ENCODE measurements at places on chromosomes 1 and 21.

GRCh38 chr21:42591170-42591869, 62.1 kb upstream of the PDE9A start:
- no peak for DNase-seq

- peak; percentile 92 for DNase-seq
These were observed at the start of the genes PIGP and TTC3 for GRCh38 chr21:37072988-37073416. TSS of gene PIGP (minus strand) at chr21:37073071. CDS start at chr21:37072515, 556 bp downstream. TSS of gene TTC3 (plus strand) at chr21:37073254. CDS start at chr21:37087258, 14,004 bp downstream.

- DNase-seq: peak; percentile 50
These were observed 642 bp downstream of the HCRTR1 start for GRCh38 chr1:31617916-31618746.

GRCh38 chr1:2796890-2797740, 4.4 kb downstream of the TTC34 start:
- no peak for DNase-seq

DNA sequence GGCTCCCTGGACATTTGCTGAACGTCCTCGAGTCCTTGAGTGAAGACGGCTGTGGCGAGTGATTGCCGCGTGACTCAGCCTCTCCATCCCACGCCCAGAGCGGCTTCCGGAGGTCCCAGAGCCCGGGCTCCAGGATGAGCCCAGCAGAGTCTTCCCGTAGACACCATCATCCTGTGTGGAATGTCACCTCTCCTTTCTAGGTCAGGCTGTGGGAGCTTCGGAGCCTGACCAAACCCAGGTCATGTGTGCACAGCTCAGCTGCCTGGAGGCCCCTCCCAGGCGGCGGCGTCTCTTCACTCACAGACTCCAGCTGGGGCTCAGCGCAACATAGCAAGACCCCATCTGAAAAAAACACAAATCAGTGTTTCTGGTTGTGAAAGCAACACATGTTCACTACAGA, 38.2 kb downstream of the PRKCZ start:
- no peak for DNase-seq

DNA sequence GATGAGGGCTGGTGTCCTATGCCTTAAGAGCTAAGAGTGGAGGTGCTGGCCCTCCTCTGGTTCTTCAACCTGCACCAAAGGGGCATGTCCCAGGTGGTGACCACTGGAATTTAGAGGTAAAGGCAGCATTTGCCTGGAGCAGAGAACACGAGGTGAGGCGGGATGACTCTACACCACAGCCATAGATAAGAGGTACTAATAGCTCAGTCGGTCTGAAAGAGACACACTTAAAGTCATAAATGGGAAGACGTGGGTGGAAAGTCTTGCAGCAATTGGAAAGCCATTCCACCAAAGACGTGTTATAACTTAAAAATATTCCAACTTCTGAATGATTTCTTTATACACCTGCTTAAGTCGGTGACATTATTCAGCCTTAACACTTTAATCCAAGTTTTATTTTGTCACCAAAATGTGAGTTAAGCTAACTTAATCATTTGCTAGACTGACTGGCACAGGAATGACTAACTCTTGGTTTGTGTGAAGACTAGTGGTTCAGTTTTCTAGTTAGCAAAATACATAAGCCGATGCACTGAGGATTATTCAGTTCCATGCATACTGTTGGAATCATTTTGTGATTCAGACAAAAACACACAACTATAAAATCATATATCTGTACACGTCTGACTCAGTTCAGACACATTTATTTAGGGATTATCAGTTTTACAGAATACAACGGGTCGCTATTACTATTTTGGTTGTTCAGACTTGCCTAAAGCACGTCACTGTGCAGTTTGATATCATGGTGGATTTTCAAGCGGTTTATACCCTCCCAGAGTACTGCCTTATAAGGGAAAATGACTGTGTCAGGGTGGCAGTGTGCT, 4.6 kb upstream of the ETS2 start:
- DNase-seq: no peak

DNA sequence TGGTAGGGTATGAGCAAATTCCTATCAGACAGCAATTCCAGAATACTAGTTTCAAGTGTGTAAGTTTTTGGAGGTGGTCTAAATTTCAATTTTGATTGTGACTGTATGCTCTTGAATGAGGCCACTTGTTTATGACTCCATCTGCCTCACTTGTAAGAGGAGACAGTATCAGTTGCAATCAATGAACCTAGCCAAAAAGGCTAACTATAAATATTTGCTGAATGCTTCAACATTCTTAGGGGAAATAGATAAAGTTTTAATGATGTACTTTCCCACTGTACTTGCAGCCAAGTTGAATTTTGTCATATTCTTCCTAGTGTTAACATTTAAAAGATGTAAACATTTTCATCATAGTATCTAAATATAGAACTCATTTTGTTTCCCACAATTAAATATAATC, 32.1 kb upstream of the RWDD3 start:
- DNase-seq: no peak

- no peak for DNase-seq
These were observed 1.7 kb downstream of the MPZ start for GRCh38 chr1:161307892-161308638.

DNA sequence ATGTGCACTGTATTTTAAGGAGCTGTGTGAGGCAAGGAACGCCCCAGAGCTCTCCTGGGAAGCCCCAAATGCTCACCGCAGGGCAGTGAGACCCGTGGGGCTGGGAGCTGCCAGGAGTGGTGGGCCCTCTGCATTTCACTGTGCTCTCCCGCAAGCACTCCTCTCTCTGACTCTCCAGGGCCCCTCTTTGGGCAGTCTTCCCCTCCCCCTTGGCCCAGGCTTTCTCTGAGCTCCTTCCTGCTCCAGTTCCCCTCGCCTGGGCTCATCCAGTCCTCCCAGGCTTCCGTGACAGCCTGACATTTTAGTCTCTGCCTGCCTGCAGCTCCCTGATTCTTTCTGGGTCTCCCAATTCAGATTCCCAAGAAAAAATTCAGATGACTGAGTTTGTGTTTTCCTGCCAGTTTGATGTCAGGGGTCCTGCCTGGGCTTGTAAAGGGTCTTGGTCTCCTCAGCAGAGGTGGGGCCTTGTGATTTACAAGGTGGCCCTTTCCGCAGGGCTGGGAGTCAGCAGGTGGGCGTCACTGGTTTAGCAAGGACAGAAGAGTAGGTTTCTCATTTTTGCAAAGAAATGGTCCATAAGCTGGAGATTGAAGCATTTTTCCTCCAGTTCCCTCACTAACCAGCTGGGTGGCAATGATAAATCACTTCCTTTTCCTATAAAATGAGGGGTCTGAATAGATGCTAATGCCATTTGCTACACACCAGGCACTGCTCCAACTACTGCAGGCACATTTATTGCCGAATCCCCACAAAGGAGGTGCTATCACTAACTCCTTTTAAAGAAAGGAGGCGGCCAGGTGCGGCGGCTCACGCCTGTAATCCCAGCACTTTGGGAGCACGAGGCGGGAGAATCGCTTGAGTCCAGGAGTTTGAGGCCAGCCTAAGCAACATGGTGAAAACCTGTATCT, 1.9 kb upstream of the CA6 start:
- DNase-seq: no peak

DNA sequence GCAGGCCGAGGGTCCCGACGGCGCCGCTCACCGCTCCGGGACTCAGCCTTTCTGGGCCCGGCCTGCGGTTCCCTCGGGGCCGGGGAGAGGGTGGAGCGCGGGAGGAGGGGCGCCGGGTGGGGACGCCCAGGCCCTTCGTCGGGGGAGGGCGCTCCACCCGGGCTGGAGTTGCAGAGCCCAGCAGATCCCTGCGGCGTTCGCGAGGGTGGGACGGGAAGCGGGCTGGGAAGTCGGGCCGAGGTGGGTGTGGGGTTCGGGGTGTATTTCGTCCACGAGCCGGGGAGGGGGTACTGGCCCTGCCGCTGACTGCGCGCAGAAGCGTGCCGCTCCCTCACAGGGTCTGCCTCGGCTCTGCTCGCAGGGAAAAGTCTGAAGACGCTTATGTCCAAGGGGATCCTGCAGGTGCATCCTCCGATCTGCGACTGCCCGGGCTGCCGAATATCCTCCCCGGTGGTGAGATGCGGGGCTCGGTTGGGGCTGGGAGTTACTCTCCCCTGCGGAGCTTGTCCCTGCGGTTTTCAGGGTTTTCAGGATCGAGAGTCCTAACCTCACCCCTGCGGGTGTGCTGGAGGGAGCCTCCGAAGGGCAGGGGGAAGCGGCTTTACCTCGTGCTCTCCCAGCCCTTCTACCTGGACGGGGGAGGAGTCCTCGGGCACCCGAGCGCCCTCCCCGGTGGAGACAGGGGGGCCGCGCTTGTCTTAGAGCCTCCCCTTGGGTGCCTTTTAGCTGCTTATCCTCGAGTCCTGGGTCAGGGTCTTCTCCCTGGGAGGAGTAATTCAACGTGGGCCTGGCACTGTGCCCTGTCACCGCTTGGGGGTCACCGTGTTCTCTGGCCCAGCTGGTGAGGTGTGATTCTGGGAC, 2.1 kb downstream of the SAMD11 start:
- no peak for DNase-seq

GRCh38 chr1:176829261-176829660, 335.3 kb downstream of the ASTN1 start:
- no peak for DNase-seq

DNA sequence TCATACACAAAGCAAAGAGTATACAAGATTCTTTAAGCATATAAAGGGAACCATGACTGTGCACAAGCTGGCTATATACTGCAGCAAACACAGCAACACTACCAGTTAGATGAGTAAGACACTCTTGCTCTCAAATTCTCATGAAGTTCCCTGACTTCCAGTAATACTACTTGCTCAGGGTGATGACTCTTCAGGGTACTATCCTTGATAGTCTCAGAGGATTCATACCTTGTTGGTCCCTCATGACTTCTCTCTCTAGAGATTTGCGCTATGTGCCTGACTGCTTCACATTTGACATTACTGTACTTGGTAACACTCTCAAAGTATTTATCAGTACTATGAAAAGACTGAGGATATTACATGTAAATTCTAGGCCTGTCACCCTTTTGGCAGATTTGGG, 159.8 kb upstream of the ZRANB2 start:
- DNase-seq: no peak

DNA sequence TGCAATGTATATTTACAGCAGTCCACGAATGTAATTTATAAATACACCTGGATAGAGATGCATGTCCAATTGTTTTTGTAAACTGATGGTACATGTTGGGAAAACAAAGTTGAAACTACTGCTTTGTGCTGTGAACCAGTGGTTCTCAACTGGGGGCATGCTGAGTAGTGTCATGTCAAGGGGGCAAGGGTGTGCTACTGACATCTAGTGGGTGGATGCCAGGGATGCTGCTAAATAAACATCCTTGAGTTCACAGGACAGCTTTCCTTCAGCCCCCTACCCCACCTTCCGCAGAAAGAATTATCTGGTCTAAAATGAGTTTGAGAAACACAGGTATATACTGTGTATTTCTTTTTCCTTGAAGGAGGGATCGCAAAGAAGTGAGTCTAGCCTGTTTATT, 95.9 kb downstream of the RASAL2 start:
- no peak for DNase-seq

GRCh38 chr21:46206163-46207005, 22.1 kb upstream of the SPATC1L start:
- no peak for DNase-seq

DNA sequence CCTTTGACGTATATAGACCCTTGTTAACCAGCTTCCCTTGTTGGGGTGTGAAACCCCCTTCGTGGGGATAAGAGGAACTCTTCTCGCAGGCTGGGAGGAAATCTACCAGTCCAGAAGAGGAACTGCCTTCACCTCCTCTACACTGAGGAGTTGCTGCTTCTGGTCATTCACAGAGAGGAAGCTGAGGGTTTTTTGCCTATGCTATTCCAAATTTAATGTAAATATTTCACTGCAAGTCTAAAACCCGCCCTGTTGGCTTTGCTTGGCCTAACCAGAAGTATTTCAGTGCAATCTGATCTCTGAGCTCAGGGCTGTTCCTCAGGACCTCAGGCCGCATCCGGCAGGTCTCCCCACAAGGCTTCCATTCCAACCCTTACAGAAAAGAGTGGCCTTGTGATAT, 150.1 kb downstream of the HIVEP3 start:
- DNase-seq: no peak

DNA sequence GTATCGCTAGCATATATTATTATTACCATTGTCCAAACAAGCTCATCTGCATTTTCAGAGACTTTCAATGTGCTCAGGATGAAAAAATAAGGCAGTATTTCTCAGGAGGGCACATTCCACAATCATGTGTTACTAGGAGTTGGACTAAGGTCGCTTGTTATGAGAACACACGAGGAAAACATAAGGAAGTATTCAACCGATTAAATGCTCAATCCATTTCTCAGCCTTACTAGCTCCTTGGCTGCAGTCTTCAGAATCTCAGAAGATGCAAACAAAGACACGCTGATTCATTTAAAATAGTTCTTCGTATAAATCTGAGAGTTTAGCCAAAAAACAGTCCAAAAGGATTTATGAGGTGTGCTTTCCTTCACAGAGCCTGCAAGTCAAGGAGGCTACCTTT, 82.0 kb upstream of the JAK1 start:
- DNase-seq: no peak

DNA sequence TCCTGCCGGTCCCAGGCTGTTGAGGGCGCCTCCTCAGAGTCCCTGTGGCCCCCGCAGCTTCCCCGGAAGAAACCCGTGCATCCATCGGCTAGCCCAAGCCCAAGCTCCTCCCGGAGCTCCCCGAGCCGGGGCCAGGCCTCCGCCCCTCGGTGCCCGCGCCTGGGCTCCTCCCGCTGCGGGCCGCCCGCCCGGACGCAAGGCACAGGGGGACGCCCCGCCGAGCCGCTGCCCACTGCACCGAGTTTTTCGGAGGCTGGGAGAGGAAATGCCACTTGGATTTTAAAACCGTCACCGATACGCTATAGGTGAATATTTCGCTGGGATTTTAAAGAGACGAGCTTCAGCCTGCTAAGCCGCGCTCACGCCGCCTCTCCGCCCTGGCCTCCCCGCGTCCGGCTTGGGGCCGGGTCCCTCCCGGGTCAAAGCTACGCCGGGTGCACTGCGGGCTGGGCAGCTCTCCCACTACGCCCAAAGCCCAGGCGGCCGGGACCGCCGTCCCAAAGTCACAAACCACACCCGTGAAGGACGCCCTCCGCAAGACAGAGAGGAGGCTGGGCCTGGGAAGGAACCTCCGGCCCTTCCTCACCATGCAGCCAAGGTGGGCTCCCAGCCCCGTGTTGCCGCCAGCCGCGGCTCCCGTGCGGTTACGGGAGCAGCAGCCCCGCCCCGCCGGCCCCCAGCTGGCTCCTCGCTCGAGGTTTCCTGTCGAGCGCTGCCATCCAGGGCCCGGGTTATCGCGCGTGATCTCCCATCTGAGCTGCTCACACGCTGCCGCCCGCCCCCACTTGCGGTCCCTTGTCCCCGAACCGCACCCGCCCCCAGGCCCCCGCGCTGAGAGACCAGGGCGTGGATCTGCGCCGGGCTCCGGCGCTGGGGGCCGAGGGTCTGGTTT, 63.2 kb downstream of the CD247 start:
- DNase-seq: peak; percentile 56

Data from liver (tissue), 10 donors.